ENCODE measurements at places on chromosomes 12 and 14. TPM values are rescaled to one million over a fixed set of nuclear protein-coding genes. Genes with fewer than 3 reads are reported as not detected.

GRCh38 chr14:62934439-62934838, 110.8 kb downstream of the KCNH5 start:
- no peaks in the 10 kb centered on the region for H3K36me3 ChIP-seq
- no peaks in the 10 kb centered on the region for H3K4me1 ChIP-seq
- H3K4me3 ChIP-seq = no peak overlapping the region
- DNase-seq = no peak
- H3K27me3 ChIP-seq = no peaks in the 10 kb centered on the region

DNA sequence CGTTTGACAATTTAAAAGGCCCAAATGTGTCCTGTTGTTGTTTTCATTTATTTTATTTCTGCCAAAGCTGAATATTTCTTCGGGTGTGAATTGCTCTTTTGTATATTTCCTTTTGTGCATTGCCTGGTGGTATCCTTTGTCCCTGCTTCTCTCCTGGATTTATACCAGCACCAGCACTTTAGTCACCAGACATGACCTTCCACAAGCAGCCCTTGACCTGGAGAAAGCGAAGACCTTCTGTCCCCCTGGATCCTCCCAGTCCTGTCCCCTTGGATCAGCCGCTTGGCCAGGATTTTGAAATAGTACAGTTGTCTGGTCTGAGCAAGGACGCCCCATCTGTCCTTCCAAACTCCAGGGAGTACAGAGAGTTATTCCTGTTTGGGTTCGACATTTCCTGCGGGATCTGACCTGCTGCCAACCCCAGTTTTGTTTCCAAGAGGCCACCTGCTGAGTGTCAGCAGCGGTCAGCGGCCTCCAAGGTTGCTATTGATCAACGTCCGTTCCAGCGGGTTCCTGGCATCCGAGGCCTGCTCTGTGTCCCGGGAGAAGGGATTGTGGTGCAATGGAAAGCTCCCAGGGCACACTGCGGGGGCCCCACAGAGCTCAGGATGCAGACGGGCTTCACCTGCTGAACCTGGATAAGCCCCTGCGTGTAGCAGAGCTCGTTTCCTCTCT, 45.1 kb upstream of the CHGA start:
- peaks cover 6% of the 10 kb centered on the region for H3K27me3 ChIP-seq
- H3K4me3 ChIP-seq = no peak overlapping the region
- no peaks in the 10 kb centered on the region for H3K4me1 ChIP-seq
- no peaks in the 10 kb centered on the region for H3K36me3 ChIP-seq
- H3K27ac ChIP-seq = no peak overlapping the region

The ASCL1 gene
- not detected for total RNA-seq

DNA sequence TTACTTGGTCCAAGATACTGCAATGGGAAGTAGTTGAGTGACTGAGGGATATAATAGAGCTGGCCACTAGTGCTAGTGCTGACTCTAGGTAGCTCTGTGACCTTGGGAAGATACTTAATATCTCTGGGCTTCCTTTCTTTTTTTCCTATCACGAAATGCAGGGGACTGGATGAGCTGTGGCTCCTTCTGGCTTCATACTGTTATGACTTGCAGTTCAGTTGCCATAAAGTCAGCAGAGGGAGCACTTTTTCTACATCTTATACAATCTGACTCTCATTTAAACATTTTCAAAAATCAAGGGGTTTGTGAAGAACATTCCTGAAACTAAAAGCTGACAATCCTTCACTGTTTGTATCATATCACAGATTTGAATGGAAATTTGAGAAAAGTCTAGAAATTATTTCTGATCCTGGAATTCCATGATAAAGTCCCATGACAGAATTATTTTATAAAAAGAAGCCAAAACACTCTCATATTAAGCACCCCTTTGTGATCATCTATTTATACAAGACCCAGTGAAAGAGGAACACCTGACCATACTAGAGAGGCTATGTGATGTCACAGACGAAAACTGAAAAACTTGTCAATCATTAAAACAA, 5.3 kb downstream of the BHLHE41 start:
- DNase-seq = peak; percentile 44
- H3K27ac ChIP-seq = no peak overlapping the region

- no peaks in the 10 kb centered on the region for H3K4me1 ChIP-seq
- no peak overlapping the region for H3K4me3 ChIP-seq
- no peak overlapping the region for H3K27ac ChIP-seq
- no peaks in the 10 kb centered on the region for H3K27me3 ChIP-seq
- no peaks in the 10 kb centered on the region for H3K36me3 ChIP-seq
Measured at GRCh38 chr14:30125322-30125979, 197.8 kb upstream of the PRKD1 start.

- no peaks in the 10 kb centered on the region for H3K4me1 ChIP-seq
- no peak overlapping the region for H3K27ac ChIP-seq
- DNase-seq = no peak
- H3K27me3 ChIP-seq = peaks cover 2% of the 10 kb centered on the region
Measured at GRCh38 chr12:67148265-67148664, 120.9 kb upstream of the CAND1 start.

The MFAP5 gene
- not detected for total RNA-seq

The TAS2R42 gene
- total RNA-seq = not detected

The ZFHX2 gene
- 0.07 TPM for total RNA-seq

GRCh38 chr12:91326058-91327027, 143.7 kb upstream of the DCN start:
- H3K4me1 ChIP-seq = no peaks in the 10 kb centered on the region
- no peak overlapping the region for H3K27ac ChIP-seq
- no peaks in the 10 kb centered on the region for H3K27me3 ChIP-seq
- H3K36me3 ChIP-seq = no peaks in the 10 kb centered on the region

- H3K4me3 ChIP-seq = no peak overlapping the region
- no peak overlapping the region for H3K27ac ChIP-seq
- no peaks in the 10 kb centered on the region for H3K4me1 ChIP-seq
Measured at GRCh38 chr14:62144863-62145262, 382.6 kb downstream of the SNAPC1 start.

GRCh38 chr14:54893151-54893760, 9.4 kb downstream of the GCH1 start:
- no peak for DNase-seq
- H3K4me3 ChIP-seq = no peak overlapping the region
- no peak overlapping the region for H3K27ac ChIP-seq
- H3K27me3 ChIP-seq = no peaks in the 10 kb centered on the region
- H3K4me1 ChIP-seq = no peaks in the 10 kb centered on the region

The RND1 gene
- 5.6 TPM for total RNA-seq

DNA sequence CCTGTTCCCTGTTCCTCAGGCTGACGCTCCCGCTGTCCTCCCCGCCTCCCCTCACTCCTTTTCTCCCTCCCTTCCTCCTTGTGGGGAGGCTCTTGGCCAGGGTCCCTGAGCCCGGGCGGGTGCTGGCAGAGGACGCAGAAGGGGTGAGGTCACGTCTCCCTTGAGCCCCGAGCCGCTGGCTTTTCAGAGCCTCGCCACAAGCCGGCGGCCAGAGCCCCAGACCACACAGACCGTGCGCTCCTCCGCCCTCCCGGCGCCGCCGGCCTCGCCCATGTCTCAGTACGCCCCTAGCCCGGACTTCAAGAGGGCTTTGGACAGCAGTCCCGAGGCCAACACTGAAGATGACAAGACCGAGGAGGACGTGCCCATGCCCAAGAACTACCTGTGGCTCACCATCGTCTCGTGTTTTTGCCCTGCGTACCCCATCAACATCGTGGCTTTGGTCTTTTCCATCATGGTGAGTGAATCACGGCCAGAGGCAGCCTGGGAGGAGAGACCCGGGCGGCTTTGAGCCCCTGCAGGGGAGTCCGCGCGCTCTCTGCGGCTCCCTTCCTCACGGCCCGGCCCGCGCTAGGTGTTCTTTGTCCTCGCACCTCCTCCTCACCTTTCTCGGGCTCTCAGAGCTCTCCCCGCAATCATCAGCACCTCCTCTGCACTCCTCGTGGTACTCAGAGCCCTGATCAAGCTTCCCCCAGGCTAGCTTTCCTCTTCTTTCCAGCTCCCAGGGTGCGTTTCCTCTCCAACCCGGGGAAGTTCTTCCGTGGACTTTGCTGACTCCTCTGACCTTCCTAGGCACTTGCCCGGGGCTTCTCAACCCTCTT, at the start of gene TMEM233:
TMEM233 (plus strand) TSS at position 197 of the 821 bp plus-strand sequence; CDS start at position 272, 75 bp downstream.
- H3K27ac ChIP-seq = no peak within 1 kb of the TSS
- H3K27me3 ChIP-seq = peaks cover 21% of the 10 kb centered on the region
- no peak for DNase-seq
- H3K36me3 ChIP-seq = no peaks in the 10 kb centered on the region
- H3K4me1 ChIP-seq = no peaks in the 10 kb centered on the region
- H3K4me3 ChIP-seq = no peak within 1 kb of the TSS

GRCh38 chr14:29925101-29925722, 2.4 kb downstream of the PRKD1 start:
- H3K36me3 ChIP-seq = no peaks in the 10 kb centered on the region
- H3K27ac ChIP-seq = no peak overlapping the region
- peaks cover 3% of the 10 kb centered on the region for H3K4me1 ChIP-seq
- no peak for DNase-seq

The TMPRSS12 gene
- total RNA-seq = not detected

The PRH2 gene
- total RNA-seq = 1.0 TPM
